ENCODE measurements at places on chromosomes 6 and 20. TPM values are rescaled to one million over a fixed set of nuclear protein-coding genes. Genes with fewer than 3 reads are reported as not detected.

- DNase-seq, result peak; percentile 42
Observed at GRCh38 chr20:49909499-49910339, 5.6 kb downstream of the SPATA2 start.

GRCh38 chr20:51456511-51457509, 85.7 kb downstream of the NFATC2 start:
- DNase-seq, result peak; percentile 98

- DNase-seq, result no peak
Observed at GRCh38 chr20:62572980-62573379, 69.3 kb upstream of the SLCO4A1 start.

SMOC2 gene
- not detected for total RNA-seq

SRSF12 gene
- under 0.01 TPM for total RNA-seq

DNA sequence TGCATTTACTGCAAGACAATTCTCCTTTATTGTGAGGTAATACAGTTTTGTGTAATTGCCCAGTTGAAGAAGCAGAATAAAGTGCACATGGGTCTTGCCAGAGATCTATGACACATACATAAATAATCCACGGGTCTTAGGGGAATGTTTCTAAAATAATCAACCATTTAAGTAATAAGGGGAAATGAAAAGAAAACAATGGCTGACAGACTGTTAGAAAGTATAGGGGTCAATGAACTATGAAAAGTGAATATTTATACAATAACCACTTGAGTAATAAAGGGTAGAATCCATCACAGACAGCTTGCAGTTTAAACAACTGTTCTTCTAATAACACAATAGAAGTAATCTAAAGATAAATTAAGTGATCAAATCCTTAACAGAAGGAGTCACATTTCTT, 477.2 kb downstream of the EYS start:
- peak; percentile 65 for DNase-seq

GRCh38 chr6:80366714-80367113, 260.2 kb downstream of the BCKDHB start:
- DNase-seq, result peak; percentile 1

L3MBTL3 gene
- 35.5 TPM for total RNA-seq

FUCA2 gene
- total RNA-seq, result 38.8 TPM

MAP3K4 gene
- total RNA-seq, result 16.9 TPM

DNA sequence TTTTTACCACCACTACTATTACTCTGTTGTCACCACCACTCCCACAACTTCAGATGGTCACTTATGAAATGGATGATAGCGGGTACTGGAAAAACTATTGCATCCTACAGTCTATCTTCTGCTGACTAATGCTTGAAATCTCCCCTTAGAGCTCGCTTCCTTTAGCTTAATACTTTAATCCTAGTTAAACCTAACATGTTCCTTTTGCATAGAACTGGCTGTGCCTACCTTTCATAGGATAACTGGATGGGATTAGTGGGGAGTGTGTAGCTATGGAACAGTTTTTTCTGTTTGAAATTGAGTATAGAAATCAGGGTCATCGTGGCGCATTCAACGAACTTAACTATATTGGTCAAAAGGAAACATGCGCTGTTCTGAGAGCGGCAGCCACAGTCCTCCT, 294.7 kb downstream of the FARS2 start:
- DNase-seq, result no peak

SLC35B2 gene
- total RNA-seq, result 54.6 TPM

- no peak for DNase-seq
Observed at GRCh38 chr20:1389703-1390580, 2.9 kb downstream of the FKBP1A start.

DNA sequence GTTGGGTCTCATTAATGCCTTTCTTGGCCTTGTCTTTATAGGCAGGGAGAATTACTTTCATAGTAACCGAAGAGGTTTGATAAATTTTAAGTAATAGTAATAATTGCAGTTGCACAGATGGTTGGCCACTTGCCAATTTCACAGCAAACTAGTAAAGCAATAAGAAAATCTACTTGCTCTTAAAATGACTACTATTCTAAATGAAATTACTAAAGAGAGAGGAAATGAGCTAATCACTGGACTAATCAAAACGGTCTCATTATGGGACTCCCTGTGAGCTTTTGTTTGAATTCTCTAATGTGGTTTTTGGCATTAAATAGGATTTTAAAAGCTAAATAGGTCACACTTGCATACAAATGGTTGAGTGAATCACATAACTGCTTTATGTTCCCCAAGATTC, 227.4 kb upstream of the PLN start:
- no peak for DNase-seq

Measured in dermis microvascular lymphatic vessel endothelial cell (primary cell).